ENCODE measurements at places on chromosomes 6 and 20.

DNA sequence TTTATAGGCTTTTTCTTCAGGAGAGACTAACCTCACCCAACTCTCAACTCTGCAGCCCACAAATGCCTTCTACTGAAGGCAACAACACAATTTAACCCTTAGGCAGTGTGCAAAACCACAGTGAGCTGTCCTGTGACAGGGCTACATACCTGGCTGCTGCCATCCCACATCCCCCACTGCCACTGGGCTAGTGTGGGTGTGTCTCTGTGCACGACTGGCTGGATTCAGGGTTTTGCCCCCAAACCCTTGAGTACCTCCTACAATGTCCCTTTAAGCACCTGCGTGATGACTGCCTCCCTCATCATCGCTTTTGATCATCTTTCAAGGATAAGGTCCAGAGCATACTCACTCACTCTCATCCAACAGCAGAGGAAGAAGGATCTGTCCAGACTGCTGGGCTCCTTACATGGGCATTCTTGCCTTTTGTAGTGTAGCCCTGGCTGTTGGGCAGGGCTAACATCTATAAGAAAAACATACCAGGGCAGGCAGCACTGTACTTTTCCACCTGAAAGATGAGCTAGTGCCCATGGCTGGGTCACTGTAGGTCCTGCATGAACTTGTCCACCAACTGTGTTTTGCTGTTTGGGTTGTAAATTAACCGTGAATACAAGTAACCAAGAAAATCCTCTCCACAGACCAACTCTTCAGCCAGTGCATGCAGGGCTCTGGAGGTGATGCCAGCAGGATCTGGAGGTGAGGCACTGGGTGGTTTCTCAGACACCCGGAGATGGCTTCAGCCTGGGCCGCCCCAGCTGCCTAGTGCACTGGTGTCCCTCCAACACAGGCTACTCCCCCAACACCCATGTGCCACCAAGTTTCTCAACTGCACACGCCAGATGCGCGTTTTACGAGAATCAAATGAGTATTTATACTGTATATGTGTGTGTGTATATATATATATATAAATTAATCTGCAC is 45.2 kb downstream of the PLCG1 start:
- DNase-seq: no peak

- no peak for DNase-seq
Measured at GRCh38 chr6:22770054-22770453, 200.7 kb downstream of the HDGFL1 start.

DNA sequence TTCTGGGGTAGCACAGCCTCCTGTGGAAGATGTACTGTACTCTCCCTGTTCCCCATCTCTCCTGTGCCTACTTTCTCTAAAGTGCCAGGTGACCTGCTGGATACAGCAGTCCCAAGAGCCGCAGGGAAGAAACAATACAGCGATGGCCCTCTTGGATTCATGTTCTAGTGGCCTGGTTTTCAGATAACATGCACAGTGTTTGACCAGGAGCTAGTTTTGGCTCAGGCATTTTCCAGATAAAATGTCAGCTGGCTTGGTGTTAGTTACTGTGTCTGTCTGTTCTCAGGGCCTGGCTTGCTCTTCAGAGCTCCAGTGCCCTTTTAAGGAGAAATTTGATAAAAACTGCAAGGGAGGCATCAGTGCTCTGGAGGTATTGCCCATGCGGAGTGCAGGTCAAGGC is 41.3 kb downstream of the GABRR2 start:
- no peak for DNase-seq

- no peak for DNase-seq
Measured at GRCh38 chr6:12873691-12874090, 157.1 kb downstream of the PHACTR1 start.

DNA sequence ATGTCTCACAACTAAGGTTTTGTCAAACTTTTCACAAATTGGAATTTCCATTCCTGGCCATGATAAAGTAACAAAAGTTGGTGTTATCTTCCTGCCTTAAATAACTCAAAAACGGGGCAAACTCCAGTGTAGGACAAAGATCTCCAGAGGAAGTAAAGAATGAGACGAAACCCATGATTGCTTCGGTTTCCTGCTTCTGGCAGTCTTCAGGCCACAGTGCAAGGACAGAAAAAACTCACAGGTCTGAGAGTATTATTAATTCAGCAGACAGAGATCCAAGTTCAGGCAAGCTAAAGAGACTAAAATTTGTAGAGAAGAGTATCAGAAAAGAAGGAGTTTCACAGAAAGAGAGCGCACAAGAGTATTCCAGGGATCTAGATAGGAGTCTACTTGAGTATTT is 64.8 kb upstream of the RCAN2 start:
- no peak for DNase-seq

- no peak for DNase-seq
Measured at GRCh38 chr6:64969139-64969538, 737.9 kb downstream of the EYS start.

DNA sequence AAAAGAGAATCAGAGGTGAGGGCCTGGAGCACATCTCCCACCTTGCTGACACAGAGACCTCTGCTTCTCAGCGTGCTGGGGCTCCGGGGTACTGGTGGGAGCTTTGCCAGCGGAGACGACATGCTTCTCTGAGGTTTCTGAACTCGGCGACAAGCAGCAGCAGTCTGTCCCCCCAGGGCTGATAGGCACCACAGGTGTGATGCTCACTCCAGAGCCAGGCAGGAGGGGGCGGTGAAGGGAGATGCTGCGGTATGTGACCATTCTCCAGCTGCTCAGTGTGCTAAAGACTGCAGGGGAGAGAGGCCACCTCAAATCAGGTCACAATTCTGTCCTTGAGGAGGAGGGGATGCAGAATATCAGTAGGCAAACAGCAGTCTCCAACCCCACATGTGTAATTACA is 219.9 kb downstream of the ALDH8A1 start:
- DNase-seq: no peak

DNA sequence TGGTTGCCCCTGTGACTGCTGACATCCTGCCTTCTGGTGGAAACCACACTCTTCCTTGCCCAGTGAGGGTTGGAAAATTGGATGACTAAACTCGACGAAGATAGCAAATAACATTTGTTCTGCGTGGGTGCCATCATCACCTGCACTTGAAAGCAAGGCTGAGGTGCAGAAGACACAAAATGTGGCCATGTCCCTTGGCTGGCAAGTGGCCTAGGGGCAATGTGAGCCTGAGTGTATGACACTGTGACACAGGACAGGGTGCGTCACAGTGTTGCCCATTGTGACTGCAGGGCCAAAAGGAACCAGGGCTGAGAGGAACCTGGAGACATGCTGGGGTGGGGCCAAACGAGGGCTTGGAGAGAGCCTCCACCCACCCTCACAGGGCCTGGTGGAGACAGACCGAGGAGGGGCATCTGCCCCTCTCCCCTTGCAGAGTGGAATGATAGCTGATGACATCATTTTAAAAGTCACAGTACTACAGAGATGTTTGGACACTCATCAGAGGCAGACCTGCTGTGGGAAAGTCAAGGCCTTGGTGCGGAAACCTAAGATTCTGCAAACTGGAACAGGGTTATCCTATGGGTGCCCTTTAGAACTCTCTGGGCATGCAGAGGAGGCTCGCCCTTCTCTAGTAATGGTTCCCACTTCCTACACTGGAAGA is 12.8 kb upstream of the HLA-F start:
- DNase-seq: no peak

DNA sequence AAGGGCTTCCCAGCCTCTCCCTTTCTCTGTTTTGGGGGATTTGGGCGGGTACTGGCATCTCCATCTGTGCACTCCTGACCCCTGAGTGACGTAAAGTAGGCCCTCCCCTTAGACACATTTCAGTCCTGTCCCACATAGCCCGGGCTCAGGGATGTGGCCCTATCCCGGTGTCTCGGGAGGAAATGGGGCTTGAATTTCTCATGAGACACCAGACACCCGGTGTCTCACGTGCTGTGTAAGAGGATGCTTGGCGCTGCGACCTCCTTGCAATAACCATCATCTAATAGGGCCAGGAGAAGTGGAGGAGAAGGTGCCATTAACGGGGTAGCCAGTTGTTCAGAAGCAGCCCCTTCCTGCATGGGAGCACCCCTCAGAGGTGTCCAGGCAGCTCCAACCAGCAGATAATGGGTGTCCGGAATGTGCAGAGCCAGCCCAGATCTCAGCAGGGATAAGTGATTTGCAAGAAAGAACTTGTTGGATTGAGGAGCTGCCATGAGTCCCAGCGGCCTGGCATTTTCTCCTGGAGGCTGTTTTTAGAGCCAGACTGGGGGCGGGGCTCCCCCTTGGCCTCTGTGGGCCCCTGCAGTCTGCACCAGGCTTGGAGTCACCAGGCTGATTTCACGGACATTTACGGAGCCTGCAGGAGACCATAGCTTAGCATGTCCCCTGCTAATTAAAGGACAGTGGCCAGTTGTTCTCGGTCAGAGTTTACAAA is 372.0 kb downstream of the PREX1 start:
- DNase-seq: no peak

DNA sequence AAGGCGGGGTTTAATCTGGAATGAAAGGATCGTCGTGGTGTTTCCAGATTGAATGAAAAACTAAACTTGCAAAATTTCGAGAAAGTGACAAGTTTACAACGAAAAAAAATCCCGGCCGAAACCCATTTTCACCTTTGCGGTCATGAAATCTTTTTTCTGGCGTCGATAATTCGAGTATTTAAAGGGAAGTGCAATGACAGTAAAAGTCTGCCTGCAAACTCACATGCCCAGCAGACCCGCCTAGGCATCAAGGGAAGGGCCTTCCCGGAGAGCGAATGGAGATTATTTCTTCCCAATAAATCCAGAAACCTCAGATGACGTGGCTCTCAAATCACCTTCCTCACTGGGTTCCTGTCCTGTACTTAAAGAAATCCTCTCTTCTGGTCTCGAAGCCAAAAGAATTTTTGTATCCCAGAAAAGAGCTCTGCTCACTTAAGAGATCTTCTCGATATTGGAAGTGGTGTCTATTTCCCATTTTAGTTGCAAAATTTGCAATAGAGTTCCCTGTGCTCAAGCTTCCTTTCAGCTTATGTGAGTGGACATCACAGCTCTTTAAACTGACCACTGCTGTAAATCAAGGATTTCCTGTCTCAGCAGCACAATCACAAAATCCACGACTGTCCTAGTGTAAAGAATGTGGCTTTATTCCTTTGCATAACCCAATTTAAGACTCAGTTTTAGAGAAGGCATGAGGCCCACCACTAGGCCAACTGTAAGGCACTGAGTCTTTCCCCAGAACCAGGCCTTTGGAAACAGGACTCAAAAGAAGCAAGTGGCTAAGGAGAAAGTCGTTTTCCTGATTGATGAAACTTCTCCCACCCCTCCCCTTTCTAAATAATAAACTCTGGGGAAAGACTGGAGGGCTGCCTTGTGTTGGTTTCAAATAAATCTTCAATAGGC is 3.9 kb downstream of the OLIG3 start:
- DNase-seq: no peak

- DNase-seq: no peak
Measured at GRCh38 chr6:161486361-161487216, 212.7 kb upstream of the AGPAT4 start.

GRCh38 chr6:75458895-75459294 is 34.7 kb downstream of the FILIP1 start:
- no peak for DNase-seq

DNA sequence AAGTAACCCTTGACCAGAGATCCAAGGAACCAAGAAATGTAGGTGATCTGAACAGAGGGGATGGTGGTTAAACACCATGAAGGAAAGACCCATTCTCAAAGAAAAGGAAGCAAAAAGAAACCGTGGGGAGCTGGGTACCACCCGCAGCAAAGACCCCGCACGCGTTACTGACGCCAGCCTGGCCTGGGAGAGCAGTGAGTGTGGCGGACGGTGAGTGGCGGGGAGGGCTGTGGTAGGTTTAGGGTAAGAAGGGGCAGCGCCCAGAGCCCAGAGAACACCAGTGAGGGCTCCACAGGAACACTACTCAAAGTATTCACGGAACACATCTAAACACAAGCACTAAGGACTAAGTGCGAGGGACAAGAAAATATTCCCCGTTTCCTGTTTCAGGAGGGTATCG is 4.2 kb downstream of the GMEB2 start:
- no peak for DNase-seq

GRCh38 chr20:25000268-25000801 is 7.8 kb upstream of the APMAP start:
- DNase-seq: no peak

- DNase-seq: peak; percentile 48
Measured at GRCh38 chr6:32692019-32692418, 25.6 kb upstream of the HLA-DQB1 start.

DNA sequence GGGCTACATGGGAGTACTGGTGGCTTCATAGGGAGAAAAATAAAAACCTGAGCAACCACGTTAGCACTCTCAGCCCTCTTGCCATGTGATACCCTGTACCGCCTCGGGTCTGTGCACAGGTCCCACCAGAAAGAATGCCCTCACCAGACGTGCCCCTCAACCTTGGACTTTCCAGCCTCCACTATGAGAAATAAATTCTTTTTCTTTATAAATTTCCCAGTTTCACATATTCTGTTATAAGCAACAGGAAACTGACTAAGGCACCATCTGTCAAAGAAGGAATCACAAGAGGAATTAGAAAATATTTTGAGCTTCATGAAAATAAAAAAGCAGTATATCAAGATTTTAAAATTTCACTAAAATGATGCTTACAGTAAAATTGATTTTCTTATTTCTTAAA is 168.4 kb upstream of the BMP5 start:
- DNase-seq: no peak

- no peak for DNase-seq
Measured at GRCh38 chr6:122620902-122621301, 10.7 kb downstream of the PKIB start.

GRCh38 chr6:129651291-129651691 is 58.7 kb downstream of the ARHGAP18 start:
- no peak for DNase-seq

DNA sequence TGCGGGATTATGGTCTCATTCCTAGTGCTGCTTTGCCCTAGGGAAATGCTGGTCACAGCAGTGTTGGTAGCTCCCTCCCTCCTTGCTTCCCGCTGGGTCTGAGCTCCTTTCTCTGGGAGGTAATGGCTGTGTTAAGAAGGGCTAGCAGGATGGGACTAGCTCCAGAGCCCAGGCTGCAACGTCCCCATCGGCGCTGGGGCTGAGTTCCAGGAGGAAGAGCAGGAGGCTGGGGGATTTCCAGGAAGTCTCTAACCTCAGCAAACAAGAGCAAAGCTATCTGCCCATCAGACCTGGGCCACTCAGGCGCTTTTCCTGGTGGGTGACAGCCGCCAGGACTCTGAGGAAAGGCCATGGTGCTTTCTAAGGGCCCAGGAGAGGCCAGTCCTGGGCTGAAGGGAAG is 174.2 kb downstream of the DLL1 start:
- DNase-seq: peak; percentile 1

- DNase-seq: no peak
Measured at GRCh38 chr6:122392564-122393350, 6.7 kb upstream of the HSF2 start.

GRCh38 chr6:45420083-45420908 is 42.6 kb upstream of the SUPT3H start:
- peak; percentile 60 for DNase-seq

DNA sequence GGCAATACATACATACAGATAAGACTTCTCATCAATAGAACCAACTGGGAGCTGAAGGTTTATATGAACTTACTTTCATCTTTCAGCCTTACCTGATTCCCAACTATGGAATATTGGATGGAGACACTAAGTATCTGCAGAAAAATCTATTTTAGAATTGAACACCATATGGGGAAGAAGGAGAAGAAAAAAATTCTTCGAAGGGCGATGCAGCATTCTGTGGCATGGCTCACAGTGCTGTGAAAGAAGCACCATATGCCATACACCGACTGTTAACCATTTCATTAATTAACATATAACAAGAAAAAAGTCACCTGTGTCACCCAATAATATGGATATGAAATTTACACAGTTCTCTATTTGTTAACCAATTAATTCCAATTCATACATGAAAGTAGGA is 1374.4 kb upstream of the MAP3K7 start:
- DNase-seq: no peak

- no peak for DNase-seq
Measured at GRCh38 chr6:145705561-145705960, 29.8 kb downstream of the EPM2A start.

- DNase-seq: no peak
Measured at GRCh38 chr6:55088902-55089301, 85.4 kb upstream of the HCRTR2 start.

Data from activated T-cell treated with anti-CD3 and anti-CD28 coated beads, Interleukin-2, amount 50 U/mL, for 1 hour (primary cell).